ENCODE measurements at places on chromosomes 5 and 9. TPM values are rescaled to one million over a fixed set of nuclear protein-coding genes. Genes with fewer than 3 reads are reported as not detected.
A peak's percentile ranks its signal among the peaks of the same experiment; 100 is the strongest.

DNA sequence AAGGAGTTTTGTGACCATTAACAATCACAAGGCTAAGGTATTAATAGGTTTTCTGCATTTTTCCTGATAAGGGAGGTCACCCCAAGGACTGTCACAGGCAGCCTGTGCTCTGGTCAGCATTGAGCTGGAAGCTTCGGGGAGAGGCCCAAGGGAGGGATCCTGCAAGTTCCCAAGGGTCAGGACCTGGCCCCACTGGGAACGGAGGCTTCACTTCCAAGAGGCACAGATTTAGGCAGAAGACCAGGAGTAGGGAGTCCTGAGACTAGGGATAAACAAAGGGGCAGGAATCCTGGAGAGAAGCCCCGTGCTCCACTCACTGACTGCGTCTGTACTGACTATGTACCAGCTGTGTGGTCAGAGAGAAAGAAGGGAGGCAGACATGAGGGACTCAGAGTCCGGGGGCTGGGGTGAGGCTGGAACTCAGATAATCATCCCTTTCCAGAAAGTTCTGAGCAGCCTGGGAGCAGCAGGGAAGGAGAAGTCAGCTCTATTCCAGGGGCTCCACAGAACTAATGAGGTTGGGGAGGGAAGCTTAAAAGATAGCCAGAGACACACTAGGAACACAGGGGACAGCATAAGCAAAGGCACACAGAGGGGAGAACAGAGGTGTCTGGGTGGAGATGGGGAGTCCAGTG is 37.8 kb downstream of the B4GALT1 start:
- DNase-seq = peak; percentile 36

DNA sequence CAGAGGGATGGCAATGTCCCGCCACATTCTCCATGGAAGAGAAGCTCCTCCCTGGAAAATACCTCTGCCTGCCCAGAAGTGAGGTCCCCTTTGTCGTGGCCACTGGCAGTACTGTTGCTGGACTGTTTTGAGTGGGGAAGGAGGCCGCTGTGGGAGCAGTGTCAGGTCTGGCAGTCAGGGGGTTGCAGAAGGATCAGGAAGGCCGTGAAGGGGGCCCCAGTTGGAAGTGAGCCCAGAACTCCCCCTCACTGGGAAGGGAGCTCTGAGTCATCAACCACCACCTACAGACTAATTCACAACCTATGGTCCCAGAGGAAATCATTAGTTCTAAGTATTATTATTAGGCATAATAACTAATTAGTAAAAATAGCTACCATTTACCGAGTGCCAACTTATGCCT is 200.4 kb downstream of the TTLL11 start:
- no peak for DNase-seq

DNA sequence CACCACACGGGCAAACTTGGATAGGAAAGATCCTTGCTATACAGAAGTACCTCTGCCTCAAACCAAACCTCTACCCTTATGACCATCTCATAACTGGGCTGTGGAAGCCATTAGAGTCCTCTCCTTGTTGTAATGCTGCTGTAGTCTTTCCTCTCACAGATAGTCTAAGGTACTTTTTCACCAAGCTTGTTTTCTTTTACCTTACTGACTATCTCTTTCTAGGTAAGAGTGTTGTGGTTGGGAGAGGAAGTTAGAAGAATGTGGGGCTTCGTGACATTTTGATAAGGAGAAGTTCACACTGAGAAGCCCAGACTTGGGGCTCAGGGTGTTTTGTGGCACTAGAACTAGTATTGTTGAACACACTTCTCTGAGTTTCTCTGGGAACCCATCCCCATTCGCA is 8.9 kb downstream of the CFAP95 start:
- no peak for DNase-seq

DNA sequence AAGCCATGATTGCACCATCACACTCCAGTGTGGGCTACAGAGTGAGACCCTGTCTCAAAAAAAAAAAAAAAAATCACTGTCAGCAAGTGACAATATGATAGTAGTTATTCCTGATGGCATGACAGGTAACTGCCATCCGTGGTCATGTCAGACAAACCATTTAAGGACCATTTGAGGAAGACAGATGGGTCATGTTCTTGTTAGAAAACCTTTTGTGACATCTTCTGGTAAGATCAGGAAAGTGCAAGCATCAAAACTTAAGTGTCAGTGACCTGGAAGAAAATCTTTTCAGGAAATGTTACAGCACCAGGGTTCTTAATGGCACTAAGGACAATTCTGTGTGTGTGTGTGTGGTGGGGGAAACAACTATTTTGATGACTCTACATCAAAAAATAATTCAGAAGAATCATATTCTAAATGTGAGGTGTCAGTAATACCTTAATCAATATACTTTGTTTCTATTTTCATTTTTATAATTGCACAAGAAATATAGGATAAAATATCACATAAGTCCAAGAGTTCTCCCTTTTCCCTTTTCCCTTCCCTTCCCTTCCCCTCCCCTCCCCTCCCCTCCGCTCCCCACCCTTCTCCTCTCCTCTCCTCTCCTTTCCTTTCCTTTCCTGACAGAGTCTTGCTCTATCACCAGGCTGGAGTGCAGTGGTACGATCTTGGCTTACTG is 17.8 kb downstream of the SLC38A9 start:
- DNase-seq = no peak

DNA sequence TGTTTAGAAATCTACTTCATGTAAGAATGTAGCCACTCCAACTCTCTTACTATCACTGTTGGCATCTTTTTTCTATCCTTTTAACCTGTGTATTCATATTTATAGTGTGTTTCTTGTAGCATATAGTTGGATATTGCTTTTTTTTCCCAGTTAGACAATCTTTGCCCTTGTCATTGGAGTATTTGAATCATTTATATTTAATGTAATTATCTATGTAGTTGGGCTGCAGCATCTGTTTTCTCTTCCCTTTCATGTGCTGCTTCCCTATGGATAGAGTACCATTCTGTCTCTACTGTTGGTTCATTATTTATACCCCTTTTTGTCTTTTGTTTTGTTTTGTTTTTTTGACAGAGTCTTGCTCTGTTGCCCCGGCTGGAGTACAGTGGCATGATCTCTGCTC is 45.2 kb upstream of the PPP2CA start:
- DNase-seq = no peak

The PHPT1 gene
- 58.2 TPM for total RNA-seq

GRCh38 chr9:4798281-4799032 is 5.7 kb downstream of the RCL1 start:
- no peak for DNase-seq

- DNase-seq = peak; percentile 48
Observed at GRCh38 chr9:137305060-137305797, 3.2 kb upstream of the NRARP start.

GRCh38 chr9:132327537-132327936 is 27.2 kb downstream of the SETX start:
- DNase-seq = no peak

- DNase-seq = no peak
Observed at GRCh38 chr5:43016217-43016779, 23.8 kb downstream of the ANXA2R start.

DNA sequence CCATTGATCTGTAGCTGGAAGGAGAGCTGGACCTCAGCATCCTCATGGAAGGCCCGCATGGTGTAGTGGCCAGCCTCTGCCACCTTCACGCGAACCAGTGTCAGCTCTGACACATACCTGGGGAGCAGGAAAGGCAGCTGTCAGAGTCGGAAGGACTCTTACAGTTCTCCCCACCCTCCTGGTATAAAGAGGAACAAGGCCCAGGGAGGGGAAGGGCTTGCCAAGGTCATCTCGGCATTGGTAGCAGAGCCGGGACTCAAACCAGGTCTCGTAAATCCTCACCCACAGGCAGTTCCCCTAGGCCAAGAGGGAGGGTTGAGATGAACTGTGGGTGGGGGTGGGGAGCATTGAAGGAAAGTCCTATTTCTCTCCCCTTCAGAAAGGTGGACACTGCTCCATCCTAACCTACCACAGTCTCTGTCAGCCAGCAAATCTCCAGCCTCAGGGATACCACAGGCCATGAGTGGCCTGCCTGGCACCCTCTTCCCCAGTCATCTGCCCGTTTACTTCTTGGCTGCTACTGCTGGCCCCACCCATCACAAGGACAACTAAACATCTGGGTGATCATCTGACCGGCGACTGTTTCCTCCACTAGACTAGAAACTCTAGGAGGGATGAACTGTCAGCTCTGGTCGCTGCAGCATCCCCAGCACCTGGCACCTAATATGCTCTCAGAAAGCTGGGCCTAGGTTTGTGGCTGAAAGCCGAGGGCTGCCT is 23.5 kb downstream of the PDGFRB start:
- no peak for DNase-seq

The NRG2 gene
- total RNA-seq = 0.81 TPM

- no peak for DNase-seq
Observed at GRCh38 chr9:110602281-110602680, 22.7 kb upstream of the SVEP1 start.

DNA sequence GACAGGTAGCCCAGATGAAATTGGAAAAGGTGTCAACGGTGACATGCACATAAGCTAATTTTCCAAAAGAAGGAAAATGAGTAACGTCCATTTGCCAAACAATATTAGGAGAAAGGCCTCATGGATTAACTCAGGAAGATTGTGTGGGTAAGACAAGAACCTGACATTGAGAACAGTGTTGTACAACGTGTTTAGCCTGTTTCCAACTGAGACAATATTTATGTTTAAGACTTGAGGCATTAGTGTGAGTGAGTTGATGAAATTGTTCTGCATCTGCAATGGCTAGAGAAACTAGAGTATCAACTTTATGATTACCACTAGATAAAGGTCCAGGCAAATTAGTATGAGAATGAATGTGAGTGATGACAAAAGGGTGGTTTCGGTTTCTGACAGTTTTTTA is 191.3 kb upstream of the RAI14 start:
- DNase-seq = no peak

DNA sequence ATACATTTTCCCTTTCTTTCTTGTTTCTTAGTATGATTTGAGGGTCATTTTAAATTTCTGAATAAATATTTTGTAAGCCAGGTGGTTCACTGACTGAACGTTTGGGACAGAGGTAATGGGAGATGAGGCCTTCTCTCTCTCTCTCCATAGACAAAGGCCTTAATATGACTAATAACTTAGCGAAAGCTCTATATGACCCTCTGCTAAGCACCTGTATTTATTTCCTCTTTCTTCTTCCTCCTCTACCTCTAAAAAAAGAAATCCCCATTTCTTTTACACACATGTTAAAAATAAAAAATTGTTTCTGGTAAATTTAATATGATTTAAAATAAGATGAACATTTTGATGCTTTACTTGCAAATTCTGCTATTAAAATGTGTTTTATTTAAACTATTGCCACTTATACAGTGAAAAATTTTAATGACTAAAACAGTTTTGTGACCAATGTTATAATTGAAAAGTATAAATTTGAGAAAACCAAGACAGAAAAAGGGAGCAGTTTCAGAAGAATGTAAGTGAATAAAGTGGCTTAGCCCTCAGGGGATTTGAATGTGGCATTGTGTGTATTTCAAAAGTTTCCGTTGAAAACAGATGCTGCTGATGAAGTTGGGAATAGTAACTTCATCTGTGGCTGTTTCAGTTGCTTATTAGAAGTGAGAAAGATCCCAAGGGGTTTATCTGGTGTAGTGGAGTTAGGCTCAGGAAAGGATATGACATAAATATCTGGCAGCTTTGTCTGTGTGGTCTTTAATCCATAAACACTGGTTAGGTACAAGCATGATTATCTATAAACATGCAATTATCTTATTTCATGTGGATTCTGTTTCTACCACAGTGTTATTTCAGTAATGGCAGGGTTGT is 128.6 kb upstream of the GRHPR start:
- DNase-seq = no peak

GRCh38 chr9:83956436-83957247 is 23.4 kb downstream of the HNRNPK start:
- DNase-seq = peak; percentile 97

The ANKRD31 gene
- total RNA-seq = not detected

GRCh38 chr5:134525683-134526482 is 413 bp downstream of the JADE2 start:
- peak; percentile 73 for DNase-seq

DNA sequence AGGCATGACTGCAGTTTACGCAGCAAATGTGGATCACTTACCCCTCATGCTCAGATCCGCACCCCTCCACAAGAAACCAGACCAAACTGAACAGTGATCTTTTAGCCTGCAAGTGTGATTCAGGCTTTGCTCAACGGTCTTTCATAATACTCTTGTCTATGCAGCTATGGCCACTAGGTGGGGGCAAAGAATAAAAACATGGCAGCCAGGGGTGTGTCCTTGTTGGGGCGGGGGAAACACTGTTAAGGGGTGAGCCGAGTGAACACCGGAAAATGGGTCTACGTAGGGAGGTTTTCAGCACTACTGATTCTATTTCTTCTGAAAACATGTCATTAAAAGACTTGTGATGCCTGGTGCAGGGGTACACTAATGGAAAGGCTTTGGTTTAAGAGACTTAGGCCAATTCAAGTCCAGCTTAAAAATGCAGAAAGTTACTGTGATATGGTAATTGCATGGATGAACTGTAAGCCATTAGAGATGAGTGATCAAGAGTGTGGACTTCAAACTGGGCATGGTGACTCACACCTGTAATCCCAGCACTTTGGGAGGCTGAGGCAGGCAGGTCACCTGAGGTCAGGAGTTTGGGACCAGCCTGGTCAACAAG is 49.9 kb upstream of the GPR151 start:
- peak; percentile 47 for DNase-seq

- DNase-seq = no peak
Observed at GRCh38 chr5:1864896-1865440, 17.8 kb downstream of the IRX4 start.

GRCh38 chr5:3597167-3598007 is 1.8 kb downstream of the IRX1 start:
- DNase-seq = no peak

The ADAMTS2 gene
- 11.9 TPM for total RNA-seq

- no peak for DNase-seq
Observed at GRCh38 chr9:82512728-82513127, 524.2 kb downstream of the SPATA31D1 start.

DNA sequence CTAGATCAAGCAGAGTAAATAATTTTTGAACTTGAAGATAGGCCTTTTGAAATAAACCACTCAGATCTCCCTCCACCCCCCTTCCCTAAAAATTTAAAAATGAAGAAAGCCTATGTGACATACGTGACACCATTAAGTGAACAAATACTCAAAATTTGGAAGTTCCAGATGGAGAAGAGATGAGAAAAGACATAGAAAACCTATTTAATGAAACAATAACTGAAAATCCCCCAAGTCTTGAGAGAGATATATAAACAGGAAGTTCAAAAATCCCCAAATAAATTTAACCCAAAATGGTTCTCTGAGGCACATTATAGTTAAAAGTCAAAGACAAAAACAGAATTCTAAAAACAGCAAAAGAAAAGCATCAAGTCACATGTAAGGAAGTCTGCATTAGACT is 428.6 kb downstream of the PSAT1 start:
- DNase-seq = no peak

The GDA gene
- total RNA-seq = 43.2 TPM

DNA sequence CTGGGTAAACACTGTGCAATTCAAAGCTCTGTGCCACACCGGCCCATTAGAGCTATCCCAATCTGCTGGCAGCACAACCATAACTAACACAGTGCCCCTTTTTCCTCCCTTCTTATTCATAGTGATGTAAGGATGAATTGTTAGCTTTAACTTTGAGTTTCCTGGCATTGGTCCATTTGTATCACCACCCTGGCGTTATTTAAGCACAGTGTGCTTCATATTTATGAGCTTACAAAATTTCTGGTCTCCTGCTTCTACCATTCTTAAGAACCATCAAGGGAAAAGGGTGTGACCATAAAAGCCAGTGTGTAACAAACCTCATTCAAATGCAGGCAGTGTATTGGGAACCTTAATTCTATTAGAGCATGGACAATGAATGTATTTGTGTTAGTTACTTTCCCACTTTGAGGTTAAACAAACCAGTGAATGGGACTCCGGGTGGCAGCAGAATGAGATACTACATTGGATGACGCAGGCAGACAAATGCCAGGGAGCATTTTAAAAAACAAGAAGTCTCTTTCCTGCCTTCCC is 222.6 kb downstream of the TMEM161B start:
- DNase-seq = no peak

- DNase-seq = no peak
Observed at GRCh38 chr5:157308836-157309465, 43.0 kb downstream of the CYFIP2 start.

Measured in left lobe of liver (tissue), 2 donors.